ENCODE measurements at places on chromosomes 2 and 18.

- DNase-seq = no peak
Observed at GRCh38 chr18:22556222-22557167, 138.8 kb upstream of the CTAGE1 start.

- DNase-seq = no peak
Observed at GRCh38 chr2:158735822-158736580, 59.1 kb upstream of the DAPL1 start.

- DNase-seq = no peak
Observed at GRCh38 chr18:3753106-3753505, 303.1 kb downstream of the TGIF1 start.

DNA sequence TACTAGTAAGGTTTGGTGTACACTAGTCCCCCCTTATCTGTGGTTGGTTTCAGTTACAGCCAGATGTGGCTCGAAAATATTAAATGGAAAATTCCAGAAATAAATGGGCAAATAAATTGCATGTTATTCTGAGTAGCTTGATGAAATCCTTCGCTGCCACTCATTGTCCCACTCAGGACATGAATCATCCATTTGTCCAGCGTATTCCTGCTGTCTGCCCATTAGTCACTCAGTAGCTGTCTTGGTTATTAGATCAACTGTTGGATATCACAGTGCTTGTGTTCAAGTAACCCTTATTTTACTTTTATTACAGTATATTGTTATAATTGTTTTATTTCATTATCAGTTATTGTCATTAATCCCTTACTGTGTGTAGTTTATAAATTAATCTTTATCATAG is 21.7 kb downstream of the ZDBF2 start:
- DNase-seq = no peak

GRCh38 chr2:144509001-144509878 is 10.7 kb downstream of the ZEB2 start:
- DNase-seq = no peak

- peak; percentile 60 for DNase-seq
Observed at GRCh38 chr2:74515981-74516633, 1.9 kb downstream of the TLX2 start.

- DNase-seq = no peak
Observed at GRCh38 chr2:219728991-219729487, 101.6 kb downstream of the SLC4A3 start.

DNA sequence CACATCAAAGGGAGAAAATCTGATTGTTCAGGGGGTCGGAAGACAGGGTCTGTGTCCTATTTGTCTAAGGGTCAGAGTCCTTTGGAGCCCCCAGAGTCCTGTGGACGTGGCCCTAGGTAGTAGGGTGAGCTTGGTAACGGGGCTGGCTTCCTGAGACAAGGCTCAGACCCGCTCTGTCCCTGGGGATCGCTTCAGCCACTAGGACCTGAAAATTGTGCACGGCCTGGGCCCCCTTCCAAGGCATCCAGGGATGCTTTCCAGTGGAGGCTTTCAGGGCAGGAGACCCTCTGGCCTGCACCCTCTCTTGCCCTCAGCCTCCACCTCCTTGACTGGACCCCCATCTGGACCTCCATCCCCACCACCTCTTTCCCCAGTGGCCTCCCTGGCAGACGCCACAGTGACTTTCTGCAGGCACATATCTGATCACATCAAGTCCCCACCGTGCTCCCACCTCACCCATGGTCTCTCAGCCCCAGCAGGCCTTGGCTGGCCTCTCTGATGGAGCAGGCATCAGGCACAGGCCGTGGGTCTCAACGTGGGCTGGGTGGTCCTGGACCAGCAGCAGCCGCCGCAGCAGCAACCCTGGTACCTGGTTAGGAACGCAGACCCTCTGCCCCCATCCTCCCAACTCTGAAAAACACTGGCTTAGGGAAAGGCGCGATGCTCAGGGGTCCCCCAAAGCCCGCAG is 3.8 kb downstream of the PROC start:
- no peak for DNase-seq

DNA sequence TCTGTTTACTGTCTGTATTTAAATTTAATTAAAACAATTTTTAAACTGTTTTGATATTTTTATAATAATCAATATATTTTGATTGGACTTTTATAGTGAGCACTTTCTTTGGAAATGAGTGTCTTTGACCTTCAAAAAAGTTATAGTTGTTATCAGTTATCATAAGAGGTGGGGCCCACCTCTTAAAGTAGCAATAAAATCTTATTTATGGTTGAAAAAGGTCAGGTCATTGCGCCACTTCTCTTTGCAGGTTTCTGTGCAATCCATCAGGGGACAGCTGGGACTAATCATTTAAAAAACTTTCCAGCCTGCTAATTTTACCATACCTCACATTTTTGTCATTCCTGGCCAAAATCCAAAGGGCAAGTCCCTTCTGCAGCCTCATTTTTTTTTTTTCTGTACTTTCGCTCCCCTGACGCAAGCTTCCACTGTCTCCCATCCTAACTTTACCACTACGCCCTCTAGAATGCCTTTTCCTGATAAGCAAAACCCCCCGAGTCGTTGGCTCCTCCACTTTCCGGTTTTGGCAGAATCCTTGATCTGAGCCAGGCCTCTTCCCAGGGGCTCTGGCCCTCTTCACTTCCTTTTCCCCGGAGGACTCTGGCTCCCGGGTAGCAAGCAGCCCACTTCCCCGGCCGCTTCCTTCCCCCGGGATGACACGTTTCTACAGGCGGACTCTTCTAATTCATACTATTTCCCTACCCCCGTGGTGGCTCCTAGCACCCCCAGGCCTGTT is 1.1 kb upstream of the SEH1L start:
- no peak for DNase-seq

DNA sequence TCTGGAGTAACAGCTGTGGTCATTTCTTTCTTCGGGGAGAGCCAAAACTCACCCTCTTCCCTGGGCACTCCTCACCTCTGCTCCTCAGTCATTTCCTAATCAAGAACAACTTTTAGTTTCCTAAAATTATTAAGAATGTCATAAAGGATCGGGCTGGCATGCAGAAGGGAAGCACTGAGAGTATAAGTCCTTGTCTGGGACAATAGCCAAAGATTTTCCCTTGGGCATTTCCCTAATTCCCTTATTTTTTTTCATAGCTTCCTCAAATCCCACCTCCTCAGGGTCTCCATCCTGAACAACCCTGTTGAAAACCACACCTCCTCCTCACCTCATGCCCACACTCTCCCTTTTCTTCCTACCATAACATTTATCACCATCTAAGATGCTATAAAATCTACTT is 115.0 kb downstream of the MREG start:
- DNase-seq = no peak

DNA sequence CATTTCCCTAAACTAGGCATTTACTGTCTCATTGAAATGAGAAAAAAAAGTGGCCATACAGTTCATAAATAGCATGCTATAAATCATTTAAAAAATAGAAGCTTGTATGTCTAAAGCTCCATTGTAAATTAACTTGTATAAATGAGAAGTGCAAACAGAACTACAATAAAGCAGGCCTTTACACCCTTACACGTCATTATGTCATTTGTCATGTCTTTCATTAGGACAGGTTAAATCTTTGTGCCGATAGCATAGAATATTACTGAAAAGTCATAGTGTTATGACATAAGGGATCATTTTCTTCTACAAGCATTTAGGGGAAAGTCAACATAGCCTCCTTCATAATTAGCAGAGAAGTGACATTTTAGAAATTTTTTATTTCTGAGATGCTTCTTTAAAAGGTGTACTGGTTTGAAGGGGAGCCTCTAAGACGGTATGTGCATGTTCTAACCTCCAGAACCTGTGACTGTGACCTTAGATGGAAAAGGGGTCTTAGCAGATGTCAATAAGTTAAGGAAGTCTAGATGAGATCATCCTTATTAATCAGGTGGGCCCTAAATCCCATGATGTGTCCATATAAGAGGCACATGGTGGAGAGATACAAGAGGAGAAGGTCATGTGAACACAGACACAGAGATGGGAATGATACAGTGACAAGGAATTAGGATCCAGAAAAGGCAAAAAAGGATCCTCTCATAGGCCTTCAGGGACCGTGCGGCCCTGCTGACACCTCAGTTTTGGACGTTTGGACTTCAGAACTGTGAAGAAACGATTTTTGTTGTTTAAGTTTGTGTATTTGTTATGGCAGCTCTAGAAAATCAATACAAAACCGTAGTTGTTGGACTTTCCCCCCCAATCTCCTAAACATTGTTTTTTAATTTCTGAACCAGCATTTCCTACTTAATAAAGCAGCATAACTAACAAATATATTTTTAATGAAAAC is 863.7 kb downstream of the MBD2 start:
- DNase-seq = no peak

DNA sequence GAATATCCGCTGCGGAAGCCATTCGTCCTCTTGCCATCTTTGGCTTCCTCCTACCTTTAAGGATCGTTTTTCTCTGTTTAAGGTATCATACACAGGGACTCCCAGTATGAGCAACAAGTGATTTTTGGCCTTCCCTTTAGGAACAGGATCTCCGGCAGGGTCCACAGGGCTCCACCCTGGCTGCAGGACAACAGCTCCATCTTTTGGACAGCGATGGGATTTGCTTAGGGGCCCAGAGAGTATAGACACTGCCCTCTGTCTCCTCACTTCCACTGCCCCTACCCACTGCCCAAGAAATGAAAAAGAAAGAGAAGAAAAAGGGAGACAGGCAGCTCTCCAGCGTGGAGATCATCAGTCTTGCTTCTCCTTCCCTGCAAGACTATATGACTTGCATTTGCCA is 224.5 kb downstream of the UXS1 start:
- DNase-seq = no peak

DNA sequence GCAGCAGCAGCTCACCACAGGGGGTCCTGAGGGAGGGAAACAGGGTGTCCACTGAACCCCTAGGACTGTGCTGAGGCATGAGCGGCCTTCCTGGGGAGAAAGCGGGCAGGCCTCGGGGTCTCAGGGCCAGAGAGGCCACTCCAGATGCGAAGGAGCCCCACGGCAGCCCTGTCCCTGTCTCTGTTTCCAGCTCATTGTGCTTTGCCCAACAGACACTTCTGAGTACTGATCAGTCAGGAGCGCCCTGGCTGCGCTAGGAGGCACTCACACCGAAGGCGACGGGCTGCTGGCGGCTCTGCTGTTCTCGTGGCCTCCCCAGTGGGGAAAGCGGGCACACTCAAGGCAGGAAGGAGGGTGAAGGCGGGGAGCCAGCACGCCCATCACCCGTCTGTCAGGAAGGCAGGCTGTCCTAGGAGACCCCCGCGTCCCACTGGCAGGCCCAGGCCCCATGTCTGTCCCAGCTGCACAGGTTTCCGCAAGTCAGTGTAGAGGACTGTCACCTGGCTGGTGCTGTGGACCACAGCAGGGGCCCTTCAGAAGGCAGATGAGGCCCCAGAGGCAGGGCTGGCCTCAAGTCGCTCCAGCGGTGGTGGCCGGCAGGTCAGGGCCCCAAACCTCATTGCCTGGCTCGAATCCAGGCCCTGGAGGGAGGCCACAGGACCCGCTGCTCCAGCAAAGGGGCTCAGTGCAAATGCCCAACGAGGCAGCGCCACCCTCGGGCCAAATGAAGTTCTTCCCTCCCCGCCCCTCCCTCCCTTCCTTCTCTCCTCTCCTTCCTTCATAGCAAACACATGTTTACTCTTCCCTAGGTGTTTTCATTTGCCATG is 6.8 kb downstream of the ESPNL start:
- no peak for DNase-seq

- peak; percentile 98 for DNase-seq
Observed at GRCh38 chr2:44167908-44168680, 581 bp upstream of the PPM1B start.

All from stimulated activated CD8-positive, alpha-beta memory T cell treated with anti-CD3 and anti-CD28 coated beads, Interleukin-15, amount 100 ng/mL, for 4 hours (primary cell).